ENCODE measurements at places on chromosomes 2 and 18.

DNA sequence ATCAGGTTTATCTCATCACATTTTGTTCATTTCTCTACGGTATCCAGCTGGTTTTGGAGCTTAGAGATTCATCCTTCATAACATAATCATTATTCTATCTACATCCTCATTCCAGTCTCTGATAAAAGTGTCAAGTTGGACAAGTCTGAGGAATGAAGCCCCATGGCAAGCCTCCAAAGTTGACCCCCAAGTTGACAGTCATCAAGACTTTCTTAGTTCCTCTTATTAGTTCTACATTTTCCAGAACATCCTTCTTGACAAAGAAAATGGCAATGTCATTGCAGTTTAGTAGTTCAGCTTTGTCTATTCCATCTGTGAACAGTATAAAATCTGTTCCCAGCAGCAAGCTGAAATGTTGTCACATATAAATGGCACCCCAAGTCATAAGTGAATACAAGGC lies 4.5 kb upstream of the TMSB10 start:
- DNase-seq: no peak

- DNase-seq: no peak
Observed at GRCh38 chr2:1889099-1889650, 144.9 kb upstream of the PXDN start.

DNA sequence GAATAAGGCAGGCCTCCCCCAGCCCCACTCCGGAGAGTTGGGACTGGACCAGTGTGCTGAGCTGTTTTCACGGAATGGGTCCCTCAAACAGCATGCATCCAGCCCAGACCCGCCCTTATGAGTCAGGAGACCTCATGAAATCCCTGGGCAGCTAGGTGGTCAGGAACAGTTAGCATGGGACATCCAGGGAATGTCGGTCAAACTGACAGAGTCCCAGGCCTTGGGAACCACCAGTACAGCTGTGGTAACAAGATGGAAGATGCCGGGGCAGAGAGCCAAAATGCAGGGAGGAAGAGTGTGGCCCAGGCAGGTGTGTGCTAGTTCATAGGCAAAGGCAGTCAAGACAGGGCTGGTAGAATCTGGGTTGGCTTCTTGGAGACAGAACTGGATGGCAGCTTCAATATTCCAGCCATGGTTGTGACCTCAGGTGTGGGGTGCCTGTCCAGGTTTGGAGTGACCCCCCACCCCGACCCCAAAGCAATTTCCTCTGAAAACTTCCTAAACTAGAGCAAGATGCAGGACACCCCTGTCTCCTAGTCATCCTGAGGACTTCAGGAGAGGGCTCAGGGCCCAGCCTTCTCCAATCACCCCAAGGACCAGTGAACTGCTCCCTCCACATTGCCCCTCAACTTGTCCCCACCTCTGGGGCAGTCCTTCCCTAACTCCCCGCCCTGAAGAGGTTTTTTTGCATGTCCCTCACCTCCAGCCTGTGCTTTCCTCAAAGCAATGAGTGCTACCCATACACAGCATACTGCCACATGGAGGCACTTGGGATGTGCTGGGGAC lies 46.5 kb downstream of the KCNIP3 start:
- no peak for DNase-seq

DNA sequence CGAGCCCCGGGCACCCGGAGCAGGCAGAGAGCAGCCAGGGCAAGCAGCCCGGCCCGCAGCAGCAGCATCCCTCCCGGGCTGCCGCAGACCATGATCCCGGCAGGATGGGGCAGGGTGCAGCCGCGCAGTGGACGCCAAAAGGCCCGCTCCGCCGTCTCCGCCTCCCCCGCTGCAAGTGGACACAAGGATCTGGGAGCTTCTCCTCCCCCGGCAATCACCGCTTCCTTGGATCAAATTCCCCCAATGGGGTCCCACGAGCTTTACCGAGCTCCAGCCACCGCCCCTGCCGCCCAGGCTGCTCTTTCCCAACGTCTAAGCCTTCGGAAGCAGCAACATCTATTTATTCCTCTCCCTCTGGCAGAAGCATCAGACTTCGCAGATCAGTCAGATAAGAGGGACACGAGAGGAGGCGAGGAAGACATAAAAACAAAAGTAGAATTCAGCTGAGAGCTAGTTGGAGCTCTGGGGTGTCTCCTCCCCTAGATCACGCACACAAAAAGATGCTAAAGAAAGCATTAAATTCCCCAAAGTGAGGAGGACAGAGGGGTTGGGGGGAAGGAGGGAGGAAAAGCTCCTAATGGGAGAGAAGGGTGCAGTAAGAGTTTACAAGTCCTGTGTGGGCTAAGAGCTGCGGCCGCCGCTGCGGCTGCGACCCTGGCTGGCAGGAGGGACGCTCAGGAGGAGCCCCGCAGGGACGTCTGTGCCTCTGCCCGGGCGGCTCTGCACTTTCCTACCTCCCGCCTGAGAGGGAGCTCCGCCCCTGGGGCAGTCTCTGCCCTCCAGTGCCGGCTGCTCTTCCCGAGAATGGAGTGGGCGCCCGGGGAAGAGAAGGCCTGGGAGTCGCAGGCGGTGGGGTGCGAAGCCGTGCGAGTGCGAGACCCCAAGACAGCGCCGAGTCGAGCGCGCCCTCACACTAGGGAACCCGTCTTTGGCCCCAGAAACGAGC lies at the start of gene FRZB:
FRZB (minus strand) TSS at position 177 of the 946 bp plus-strand sequence; CDS start at position 92, 85 bp downstream.
- no peak for DNase-seq

- DNase-seq: no peak
Observed at GRCh38 chr2:99925960-99926359, 216.4 kb downstream of the AFF3 start.
